Left kidney (tissue), 8 donors: ENCODE measurements at places on chromosomes 1 and 21. TPM values are rescaled to one million over a fixed set of nuclear protein-coding genes. Genes with fewer than 3 reads are reported as not detected.

DNA sequence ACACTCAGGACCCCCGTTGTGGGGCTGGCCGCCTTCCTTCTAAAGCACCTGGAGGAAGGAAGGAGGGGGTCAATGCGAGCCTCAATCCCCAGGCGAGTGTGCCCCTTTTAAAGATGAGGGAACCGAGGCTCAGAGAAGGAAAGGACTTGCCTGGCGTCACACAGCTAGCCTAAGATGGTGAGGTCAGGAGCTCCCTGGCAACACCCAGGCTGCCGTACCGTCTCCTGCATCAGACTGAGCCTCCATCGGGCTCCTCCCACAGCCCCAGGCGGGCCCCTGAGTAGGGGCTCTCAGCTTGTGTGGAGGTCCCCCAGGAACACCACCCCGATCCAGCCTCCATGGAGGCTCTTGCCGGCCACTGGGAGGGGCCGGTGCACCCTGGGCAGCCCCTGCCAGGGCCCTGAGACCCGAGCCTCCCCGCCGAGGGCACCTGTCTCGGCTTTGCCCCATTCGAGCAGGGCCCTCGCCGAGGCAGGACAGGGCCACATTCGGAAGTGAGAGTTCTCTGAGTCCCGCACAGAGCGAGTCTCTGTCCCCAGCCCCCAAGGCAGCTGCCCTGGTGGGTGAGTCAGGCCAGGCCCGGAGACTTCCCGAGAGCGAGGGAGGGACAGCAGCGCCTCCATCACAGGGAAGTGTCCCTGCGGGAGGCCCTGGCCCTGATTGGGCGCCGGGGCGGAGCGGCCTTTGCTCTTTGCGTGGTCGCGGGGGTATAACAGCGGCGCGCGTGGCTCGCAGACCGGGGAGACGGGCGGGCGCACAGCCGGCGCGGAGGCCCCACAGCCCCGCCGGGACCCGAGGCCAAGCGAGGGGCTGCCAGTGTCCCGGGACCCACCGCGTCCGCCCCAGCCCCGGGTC, at the start of gene AIRE:
Gene AIRE, plus strand, starts transcription at position 739 of the 855 bp plus-strand sequence. CDS start 131 bp downstream, outside the sequence.
- DNase-seq = no peak

DNA sequence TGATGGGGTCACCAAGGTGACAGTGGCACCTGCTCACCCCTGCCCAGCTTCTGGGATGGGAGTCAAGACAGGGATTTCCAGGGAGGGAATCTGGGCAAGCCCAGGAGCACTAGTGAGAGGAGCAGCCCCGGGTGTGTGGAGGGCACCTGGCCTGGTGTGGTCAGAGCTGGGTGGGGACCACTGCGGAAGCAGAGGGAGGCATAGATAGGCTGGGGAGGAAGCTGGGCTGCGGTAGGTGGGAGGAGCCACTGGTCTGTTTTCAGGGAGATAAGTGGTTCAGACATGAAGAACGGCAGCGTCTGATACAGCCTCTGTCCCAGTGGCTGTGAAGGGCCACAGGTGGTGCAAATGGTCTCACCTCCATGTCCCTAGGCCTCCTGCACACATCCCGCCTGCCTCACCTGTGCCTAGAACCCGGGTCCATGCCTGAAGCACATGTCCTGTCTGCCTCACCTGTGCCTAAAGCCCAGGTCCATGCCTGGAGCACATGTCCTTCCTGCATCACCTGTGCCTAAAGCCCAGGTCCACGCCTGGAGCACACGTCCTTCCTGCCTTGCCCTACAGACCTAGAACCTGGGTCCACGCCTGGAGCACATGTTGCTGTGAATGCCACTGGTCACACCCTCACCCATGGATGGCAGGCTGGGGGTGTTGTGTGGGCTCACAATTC, 325.9 kb upstream of the AJAP1 start:
- no peak for DNase-seq

- no peak for DNase-seq
Observed at GRCh38 chr1:217150366-217150765, 427.1 kb upstream of the ESRRG start.

DNA sequence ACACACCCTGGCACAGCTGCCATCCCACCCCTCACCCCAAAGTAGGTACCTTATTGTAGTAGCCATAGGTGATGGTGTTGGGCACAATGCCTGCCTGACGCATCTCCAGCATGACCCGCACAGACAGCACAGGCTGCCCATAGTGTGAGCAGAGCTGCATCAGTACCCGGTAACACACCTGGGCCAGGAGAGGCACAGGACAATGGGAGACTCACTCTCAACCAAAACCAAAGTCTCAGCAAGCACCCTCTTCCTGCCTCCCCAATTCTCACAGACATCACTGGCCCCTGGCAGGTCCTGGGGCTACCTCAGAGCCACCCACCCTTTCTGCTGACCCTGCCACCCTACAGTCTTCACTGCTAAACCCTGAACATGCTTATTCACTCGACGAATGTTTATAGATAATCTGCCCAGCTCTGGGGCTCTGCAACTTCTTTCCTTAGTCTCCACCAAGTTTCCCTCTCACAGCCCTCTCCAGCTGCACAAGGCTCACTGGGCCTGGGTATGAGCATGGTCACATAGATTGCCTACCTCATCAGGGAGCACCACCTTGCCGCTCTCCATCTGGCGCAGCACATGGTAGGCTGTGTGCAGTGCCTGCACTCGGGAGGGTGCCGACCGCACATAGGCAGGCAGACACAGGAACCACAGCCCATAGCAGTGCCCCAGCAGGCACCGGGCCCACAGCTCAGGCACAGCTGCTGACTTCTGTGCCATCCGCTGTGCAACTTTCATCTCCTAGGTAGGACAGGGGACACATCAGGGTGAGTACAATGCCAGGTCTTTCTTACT, 10.3 kb downstream of the DENND4B start:
- DNase-seq = no peak

DNA sequence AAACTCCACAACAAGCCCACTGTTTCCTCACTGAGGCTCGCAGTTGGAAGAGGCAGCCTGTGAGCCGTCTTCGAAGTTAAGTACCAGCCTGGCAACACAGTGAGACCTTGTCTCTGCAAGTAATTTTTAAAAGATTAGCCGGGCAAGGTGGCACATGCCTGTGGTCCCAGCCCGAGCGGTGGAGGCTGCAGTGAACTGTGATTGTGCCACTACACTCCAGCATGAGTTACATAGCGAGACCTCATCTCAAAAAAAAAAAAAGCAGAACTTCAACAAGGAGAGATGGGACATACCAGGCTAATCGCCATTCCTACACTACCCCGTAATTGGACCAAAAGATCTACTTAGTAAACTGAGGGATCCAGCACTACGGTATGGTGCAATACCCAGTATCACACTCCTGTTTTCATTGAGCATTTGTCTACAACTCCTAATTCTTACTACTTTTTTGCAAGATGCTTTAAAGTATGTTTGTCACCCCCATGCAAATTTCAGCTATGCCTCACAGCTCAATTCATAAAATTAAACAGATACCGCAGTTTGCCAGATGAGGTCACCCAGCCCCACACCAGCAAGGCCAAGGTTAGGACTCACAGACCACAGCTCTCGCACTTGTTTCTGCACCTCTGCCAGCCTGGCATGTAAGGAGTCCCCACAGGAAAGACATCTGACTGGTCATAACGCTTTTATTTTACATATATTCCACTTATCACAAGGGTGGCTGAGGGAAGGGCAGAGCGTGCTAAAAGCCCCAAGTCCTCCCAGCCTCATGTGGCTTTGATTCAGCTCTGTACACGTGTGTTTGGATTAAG, 21.0 kb downstream of the SDE2 start:
- no peak for DNase-seq

Gene ARMH1
- 7.3 TPM for polyA plus RNA-seq

Gene BRDT
- polyA plus RNA-seq = not detected

Gene ERICH3
- 0.78 TPM for polyA plus RNA-seq
